ENCODE measurements at places on chromosomes 3 and 15.

- DNase-seq, result no peak
Observed at GRCh38 chr3:3806856-3807255, 7.6 kb downstream of the LRRN1 start.

DNA sequence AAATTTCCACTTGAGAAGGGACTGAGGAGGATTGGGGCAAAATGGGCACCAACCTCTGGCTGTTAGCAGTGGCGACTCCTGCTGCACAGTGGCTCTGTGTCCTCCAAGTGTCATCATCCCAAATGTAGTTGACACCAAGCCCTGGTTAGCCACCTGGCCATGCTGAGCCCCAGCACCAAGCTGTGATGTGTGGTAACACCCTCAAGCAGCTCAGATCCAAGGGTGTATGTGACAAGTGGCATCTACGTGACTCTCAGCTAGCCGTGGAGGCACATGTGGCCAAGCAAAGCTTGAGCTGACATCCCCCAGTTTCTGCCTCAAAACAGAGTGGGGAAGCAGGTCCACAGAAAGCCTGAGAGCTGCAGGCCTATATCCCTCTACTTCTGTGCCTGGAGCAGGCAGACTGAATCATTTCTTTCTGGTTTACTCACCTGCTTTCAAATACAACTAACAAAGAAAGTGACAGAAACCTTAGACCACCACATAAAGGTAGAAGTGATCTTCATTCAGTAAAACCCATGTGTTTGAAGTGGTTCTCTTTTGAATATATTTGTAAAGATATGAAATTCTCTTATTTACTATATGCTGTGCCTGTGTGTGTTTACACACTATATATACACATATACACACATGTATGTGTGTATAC lies 40.0 kb downstream of the FOXP1 start:
- no peak for DNase-seq

DNA sequence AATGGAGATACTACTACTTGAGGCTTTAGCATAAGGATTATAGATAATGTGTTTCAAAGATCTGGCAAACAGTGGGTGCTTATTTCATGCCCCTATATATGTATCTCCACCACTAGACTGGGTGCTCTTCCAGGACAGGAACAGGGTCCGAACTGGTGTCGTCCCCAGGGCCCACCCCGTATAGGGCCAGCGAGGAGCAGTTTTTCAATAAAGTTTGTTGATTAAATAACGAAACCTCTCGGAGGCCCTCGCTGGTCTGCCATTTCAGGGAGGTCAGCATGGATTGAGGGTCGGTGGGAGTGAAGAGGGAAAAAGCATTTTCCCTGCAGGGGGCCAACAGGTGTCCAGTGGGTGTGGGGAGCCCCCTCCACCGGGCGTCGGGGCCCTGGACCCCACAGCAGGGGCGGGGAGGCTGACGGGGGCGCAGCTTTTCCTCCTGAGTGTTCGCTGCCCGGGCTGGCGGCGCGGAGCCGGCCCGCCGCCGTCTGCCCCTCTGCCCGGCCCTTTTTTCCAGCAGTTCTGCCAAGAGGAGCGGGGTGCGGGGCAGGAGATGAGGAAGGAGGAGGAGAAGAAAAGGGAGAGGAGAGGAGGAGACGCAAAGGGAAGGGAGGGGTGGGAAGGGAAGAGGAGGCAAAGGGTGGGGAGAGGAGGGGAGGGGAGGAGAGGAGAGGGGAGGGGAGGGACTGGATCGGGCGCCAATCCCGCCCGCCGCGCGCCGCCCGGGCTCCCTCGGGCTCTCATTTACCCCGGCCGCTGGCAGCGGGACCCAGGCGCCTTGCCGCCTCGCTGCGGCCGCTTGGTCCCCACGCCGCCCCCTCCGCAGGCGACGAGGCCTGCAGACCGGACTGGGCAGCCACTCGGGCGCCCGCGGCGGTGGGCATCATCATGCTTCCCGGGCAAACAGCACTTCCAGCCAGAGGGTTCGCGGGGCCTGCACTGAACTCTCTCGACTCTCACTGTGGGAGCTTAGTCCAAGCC lies 66.3 kb downstream of the ISG20 start:
- no peak for DNase-seq

DNA sequence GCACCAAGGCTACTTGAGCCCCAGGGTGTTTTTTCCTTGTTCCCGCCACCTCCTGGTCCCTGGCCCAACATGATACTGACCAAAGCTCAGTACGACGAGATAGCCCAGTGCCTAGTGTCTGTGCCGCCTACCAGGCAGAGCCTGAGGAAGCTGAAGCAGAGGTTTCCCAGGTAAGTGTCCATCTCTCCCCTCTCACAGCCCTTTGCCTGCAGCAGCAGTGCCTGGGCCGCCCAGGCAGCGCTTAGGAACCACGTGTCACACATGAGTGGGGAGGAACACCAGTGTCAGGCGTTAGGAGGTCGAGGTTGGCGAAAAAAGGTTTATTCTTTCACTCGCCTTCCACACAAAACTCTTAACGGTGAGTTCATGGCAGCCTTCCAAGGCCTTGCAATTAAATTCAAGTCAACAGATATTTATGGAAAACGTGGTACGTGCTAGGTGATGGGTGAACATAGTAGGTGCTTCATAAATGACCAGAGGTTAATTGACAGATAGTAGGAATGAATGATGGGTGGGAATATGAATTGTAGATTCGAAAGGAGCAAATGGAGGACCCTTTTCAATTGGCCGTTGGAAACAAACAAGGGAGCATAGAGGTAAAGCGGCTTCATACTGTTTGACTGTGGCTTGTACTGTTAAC lies 486 bp downstream of the CDIN1 start:
- DNase-seq, result no peak

GRCh38 chr3:127870156-127870555 lies 44.9 kb upstream of the KBTBD12 start:
- no peak for DNase-seq

- no peak for DNase-seq
Observed at GRCh38 chr15:100650685-100651084, 48.3 kb downstream of the ASB7 start.

DNA sequence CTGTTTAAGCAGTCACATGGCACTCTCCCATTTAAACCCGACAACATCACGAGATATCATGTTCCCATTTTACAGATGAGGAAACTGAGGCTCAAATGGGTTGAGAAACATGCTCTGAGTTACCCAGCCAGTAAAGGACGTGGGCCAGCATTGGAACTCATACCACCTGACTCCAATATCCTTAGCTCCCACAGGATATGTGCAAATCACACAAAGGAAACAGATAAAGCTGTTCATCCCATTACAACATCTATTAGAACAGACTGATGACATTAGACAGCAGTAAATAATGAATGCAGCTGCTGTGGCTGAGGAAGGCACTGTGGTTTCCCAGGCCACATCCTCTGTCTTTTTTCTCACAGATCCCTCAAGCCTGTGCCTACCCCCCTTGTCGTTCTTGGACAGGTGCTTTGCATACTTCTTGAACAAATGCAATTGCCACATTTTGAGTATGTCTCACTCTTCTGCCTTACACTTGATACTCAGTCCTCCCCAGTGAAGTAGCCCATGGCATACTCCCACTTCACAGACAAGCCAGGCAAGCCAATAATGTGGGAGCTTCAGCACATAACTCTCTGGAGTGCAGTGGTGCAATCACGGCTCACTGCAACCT lies 17.7 kb downstream of the FRMD4B start:
- no peak for DNase-seq
